NCI-H1417 (cell line): ENCODE measurements at places on chromosomes 13 and 19.

DNA sequence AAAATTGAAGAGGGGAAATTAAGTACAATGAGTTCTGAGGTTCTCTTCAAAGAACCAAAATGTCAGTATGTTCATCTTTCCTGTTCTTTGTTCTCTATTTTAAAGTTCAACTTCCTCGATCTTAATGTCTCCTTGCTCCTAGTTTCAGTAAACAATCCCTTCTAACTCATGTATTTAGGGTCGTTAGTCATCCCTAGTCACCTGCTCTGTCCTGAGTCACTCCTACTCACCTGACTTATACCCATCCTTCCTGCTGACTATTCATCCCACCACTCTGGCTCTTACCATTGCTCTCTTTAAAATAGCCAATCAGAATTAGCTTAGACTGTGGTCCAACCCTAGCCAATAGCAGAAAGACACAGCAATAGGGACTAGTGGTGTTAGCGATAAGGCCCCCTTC, 24.3 kb downstream of the ZNF90 start:
- no peak for DNase-seq

DNA sequence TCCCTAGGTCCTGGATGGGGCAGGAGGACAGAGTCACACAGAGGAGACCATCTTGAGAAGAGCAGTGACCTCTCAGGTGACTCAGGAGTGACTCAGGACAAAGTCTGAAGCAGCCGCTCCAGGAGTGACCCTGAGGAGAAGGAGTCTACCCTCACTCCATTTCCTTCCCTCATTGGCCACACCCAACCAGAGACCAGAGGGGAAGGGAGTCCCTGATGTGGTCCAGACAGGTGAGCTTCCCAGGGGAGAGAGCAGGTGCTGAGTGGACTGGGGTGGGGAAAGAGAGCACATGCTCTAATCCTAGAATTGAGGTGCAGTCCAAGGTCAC, 75.5 kb upstream of the MEDAG start:
- DNase-seq, result no peak

DNA sequence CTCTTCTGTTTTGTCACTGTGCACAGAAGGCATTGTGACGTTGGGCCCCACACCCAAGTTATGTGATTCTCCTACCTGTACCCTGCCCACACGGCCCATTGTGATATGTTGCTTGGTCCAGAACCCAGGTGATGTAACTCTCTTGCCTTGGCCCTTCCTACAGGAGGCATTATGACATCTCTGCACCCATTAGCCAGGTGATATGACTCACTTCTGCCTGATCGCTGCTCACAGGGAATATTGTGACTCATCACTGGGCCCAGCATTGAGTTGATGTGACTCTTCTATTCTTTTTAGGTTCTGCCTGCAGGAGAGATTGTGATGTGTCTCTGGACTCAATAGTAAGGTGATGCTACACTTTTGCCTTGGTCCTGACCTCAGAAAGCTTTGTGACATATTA, 65.4 kb upstream of the ZNF91 start:
- DNase-seq, result no peak

DNA sequence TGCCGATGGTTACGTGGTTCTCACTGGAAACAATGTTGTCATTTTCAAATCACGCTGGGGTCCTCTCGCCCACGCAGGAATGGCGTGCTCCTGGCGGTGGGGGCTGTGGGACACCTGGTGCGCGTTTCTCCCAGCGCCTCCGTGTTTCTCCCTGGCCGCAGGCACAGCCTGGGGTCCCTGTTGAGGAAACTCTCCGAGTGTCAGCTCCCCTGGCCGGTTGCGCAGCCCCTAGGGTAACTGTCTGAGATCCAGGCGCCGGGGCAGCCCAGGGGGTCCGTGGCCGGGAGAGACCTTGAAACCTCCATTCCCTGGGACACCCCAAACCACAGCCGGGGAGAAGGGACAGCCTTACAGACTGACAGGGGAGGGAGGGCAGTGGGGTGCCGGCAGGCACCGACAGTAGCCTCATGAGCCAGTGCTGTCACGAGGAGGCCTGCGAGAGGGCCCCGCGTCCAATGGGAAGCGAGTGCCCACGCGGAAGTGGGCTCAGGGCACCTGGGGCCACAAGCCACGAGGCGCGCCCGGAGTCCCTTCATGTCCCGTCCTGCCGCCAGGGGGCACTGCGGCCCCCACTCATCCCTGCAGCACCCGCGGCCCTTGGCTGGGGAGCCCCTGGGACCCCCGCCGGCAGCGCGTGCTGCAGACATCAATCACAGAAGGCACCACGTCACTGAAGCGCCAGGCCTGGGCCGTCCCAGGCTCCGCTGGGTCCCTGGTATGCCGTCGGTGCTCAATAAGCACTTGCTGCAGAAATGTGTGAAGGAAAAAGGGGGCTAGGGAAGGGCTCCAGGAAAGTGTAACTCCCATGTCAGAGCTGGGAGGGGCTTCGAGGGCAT, 9.5 kb downstream of the ADAMTSL5 start:
- peak; percentile 59 for DNase-seq

DNA sequence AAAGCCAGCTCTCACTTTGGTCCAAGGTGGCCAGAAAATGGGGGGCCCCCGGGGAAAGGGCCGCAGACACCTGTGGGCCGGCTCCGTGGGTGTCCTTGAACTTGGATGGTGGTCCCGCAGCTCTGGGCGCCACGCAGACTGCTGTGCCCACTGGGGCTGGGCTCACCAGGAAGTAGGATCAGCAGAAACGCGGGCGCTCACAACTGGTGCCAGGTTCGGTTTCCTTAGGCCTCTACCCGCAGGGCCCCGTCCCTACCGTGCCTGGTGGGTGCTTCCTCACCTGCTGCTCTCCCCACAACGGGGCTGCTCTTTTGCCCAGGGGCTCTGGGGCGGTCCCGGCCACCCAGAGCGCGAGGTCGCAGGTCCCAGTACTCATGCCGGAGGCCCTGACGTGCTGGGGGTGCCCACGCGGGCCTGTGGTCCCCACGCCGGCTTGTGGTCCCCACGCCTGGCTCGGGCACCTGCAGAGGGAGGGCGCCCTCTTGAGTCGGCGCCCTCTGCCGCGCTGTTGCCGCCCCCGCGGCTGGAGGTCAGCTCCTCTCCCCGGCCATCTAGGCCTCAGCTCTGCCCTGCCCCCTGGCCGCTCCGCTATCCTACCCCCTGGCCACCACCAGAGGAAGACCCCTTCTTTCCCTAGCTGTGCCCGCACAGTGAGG, 1303.6 kb downstream of the UQCRFS1 start:
- no peak for DNase-seq

- no peak for DNase-seq
Measured at GRCh38 chr19:28020619-28021258, 1192.2 kb downstream of the UQCRFS1 start.

DNA sequence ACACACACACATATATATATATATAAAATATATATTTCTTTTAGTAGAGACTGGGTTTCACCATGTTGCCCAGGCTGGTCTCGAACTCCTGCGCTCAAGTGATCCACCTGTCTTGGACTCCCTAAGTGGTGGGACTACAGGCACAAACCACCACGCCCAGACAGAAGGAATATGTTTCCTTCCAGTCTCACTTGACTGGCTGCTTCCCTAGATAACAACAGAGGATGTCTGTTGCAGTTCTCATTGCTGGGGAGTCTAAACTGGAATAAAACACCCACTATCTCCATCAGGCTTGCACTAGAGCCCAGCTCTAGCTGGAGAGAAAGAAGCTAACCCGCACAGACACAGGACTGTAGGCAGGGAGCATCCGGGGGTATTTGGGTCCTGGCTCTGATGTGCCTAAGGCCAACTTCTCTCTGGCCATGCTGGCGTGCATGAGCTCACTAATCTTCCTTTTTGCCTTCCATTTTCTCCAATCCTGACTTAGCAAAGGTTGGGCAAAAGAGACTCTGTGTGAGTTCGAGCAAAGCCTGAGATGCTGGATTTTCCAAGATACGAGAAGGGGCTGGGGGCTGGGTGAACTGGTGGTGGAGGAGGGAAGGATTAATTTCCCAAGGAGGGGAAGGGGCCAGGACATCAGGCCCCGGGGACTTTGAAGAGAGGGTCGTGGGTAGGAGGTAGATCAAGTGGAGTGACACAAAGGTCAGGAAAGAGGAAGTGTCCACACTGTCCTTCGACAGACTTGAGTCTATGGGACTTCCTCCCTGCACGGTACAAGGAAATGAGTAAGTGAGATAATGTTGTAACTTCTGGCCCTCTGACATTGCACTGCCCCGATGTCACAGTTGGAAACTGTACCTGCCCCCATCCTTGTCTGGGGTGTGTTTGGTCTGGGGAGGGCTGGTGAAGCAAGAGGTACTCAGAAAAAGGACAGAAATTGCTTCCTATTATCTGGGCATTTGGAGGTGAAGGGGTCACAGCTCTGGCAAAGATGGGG, 22.5 kb upstream of the ALOX5AP start:
- DNase-seq, result no peak

GRCh38 chr19:6045108-6045507, 65.2 kb downstream of the RFX2 start:
- no peak for DNase-seq
